Aortic smooth muscle cell (primary cell): ENCODE measurements at places on chromosomes 3 and 15. TPM values are rescaled to one million over a fixed set of nuclear protein-coding genes. Genes with fewer than 3 reads are reported as not detected.

Gene NMNAT3
- 2.1 TPM in 2 replicates for total RNA-seq

Gene FAM81A
- total RNA-seq: 0.13 and 0.25 TPM in 2 replicates

Gene GPR149
- not detected in 2 replicates for total RNA-seq

Gene GOLIM4
- 203 and 243 TPM in 2 replicates for total RNA-seq

Gene IL5RA
- total RNA-seq: not detected in 2 replicates

Gene PLXNB1
- 14.1 and 15.9 TPM in 2 replicates for total RNA-seq

Gene CRABP1
- total RNA-seq: not detected in 2 replicates

Gene GRM7
- total RNA-seq: 0.06 TPM in 1 of 2 replicates, not detected in the other

Gene MASP1
- total RNA-seq: 1.2 and 6.2 TPM in 2 replicates

Gene RBSN
- total RNA-seq: 23.9 and 25.9 TPM in 2 replicates

Gene CCR8
- total RNA-seq: not detected in 2 replicates

Gene C3orf52
- 4.0 and 4.8 TPM in 2 replicates for total RNA-seq

Gene CLDN18
- total RNA-seq: not detected in 2 replicates

Gene ITGA11
- 24.3 and 43.8 TPM in 2 replicates for total RNA-seq

Gene CX3CR1
- total RNA-seq: under 0.01 TPM in 2 replicates
